Hepatocyte (in vitro differentiated cells): ENCODE measurements at places on chromosomes 1 and 21.

DNA sequence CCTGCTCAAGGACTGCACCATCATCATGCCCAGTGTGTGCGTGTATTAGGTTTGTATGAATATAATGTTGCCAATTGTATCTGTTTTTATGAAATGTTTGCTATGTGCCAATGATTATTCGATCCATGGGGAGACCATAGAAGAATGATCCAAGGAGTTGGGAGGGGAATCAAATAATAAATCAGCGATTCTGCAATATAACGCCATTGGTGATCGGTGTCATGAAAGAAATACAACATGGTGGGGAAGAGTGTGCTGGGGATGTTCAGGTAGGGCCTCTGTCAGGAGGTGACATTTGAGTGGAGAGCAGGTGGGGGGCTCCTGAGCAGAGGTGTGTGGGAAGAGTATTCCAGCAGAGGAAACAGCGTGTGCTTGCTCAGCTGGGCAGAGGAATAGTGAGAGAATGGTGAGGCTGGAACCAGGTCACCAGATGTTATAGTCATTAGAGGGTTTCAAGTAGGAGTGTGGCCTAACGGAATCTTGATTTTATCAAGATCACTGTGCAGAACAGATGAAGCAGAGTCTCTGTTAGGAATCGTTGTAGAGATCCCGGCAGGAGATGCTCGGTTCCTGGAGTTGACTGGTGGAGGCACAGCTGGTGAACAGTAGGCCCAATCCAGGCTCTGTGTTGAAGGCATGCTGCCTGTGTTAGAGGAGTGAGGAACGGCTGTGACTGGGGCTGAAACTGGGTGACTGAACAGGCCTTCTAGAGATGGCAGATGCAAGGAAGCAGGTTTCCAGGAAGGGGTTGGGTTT is 2.9 kb upstream of the ZNF496 start:
- no peak for DNase-seq

GRCh38 chr1:35298464-35298863 is 30.0 kb downstream of the ZMYM4 start:
- DNase-seq = peak; percentile 48

- no peak for DNase-seq
Measured at GRCh38 chr21:25722631-25723030, 12.1 kb downstream of the ATP5PF start.

DNA sequence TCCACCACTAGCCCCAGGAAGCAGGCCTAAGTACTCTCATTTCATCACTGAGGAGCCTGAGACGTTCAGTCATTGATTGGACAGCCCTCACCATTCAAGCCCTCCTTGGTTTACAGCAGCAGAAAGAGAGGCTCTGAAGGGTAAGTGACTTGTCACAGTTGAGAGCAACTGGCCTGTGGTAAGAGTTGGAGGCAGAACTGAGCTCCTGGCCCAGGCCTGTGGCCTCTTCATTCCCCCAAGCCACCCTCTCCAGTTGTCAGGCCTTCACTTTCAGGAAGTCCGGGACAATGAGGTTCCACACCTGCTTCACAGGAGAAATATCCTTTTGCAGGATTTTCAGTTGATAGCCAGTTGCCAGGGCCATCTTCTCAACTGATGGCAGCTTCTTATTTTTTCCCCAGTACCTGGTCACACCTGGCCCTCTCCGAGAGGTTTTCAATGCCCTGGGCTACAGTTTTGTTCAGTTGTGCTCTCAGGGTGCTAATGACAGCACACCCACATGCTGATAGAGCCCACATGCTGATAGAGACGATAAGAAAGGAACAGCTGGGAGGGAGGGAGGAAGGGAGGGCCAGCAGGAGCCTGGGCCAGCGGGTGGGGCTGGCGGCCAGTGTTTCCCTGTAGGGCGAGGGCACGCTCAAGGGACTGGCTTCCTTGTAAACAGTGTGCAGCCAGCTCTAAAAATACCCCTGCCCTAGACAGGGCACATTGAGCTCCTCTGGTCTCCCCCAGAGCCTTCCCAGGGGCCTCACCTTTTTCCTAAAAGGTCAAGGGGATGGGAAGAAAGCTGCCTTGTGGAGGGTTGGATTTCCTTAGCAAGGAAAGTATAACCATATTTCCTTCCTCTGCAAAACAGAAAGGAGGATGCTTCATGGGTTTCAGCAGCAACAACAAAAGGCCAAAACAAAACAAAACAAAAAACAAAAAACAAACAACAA is 112.7 kb upstream of the JUN start:
- peak; percentile 64 for DNase-seq

DNA sequence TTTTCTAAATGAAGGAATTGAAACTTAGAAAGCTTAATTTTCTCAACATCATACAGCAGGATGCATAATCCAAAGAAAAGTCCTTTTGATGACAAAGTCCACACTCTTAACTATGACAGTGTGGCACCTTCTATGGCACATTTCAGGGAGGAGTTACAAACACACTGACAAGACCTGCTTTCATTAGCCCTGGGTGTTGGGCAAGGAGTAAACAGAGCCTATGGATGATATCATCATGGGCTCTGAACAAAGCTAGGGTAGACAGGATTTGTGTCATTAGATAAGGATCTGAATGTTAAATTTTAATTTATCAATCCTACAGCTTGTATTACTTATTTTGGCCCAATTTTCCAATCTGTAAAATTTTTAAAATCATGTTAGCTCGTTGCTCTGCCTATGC is 62.6 kb upstream of the DENND1B start:
- DNase-seq = no peak

DNA sequence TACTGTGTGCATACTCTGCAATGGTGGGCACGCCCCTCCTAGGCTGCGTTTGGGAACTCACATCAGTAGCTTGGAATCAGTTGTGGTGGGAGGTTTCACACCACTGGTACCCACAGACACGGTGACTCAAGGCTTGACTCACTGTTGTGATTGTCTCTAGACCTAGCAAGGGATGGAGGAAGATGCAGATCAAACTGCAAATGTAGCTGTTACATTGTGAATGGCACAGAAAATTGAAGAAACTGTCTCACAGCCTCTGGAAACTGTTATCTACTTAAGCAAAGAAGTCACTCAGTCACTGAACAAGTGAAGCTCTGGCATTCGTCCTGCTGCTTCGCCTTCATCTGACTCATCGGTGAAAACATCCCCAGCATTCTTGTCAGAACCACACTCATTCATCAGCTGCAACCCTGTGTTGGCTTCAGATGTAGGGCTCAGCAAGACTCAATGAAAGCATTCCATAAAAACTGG is 59.5 kb downstream of the POFUT2 start:
- peak; percentile 69 for DNase-seq

- no peak for DNase-seq
Measured at GRCh38 chr1:77536813-77537212, 145.6 kb downstream of the ZZZ3 start.

DNA sequence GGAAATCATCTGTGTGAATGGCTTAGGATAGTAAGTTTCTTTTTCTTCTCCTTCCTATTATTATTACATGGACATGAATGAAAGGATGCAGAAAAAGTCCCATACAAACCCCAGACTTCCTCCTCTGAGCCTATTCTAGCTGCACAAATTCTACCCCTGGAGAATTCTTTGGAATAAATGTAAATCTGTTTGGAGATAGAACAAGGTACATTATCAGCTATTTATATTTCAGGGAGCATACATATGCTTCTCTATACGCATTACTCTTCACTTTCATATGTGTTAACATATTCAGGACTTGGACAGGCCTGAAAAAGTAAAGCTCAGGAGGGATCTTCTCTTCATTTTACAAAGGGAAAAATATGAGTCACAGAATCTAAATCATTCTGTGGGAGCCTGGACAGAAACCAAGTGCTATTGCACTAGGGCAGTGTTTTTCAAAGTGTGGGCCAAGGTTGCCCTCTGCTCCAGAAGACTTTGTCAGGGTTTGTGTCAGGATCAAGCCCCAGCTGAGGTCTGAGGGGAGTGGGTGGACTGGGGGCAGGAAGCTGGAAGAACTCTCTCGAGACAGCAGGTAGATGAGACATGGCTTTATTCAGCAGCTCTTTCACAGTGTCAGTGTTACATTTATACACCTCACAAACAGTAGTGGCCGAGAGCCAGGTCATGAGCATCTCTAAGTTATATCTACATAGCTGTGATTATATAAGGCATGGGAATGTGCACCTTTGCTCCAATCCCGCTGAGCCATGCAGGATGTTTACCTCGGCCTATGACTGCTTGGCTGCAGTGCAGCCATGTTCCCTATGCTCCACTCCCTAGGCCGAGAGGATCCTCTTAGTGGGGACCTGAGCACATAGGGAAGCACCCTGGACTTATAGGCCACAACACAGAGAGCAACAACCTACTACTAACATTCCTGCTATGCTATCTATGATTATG is 114.3 kb downstream of the GDAP2 start:
- DNase-seq = peak; percentile 30

DNA sequence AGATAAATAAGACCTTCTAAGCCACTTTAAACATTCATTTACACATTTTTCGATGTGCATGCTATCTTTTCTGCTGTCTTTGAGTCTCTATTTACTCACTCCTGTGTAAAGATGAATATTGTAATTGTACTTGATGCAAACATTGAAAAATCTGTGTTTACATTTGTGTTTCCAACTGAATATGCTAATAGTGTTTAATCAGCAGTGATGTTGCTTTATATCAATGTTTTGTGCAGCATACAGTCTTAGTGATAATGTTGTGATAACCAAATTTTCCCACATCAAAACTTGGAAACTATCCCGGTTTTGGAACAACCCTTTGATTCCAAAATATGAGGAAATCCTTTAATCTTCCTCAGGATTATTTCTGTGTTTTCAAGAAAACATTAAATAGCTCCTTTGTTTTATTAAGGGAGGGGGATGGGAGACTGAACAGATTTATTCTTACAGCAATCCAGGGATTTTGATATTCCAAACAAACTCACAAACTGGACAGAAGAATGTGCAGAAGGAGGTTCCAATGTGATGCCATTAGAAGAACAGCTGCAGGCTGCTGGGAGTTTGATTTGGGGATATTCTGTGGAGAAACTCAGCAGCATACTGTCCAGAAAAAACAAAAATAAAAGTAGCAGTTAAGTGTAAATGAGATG is 248.0 kb downstream of the S1PR1 start:
- DNase-seq = no peak

GRCh38 chr1:91585502-91585901 is 84.9 kb downstream of the CDC7 start:
- DNase-seq = no peak

- DNase-seq = no peak
Measured at GRCh38 chr1:39196244-39197215, 8.0 kb upstream of the MACF1 start.

GRCh38 chr1:239446611-239447010 is 60.2 kb downstream of the CHRM3 start:
- no peak for DNase-seq

DNA sequence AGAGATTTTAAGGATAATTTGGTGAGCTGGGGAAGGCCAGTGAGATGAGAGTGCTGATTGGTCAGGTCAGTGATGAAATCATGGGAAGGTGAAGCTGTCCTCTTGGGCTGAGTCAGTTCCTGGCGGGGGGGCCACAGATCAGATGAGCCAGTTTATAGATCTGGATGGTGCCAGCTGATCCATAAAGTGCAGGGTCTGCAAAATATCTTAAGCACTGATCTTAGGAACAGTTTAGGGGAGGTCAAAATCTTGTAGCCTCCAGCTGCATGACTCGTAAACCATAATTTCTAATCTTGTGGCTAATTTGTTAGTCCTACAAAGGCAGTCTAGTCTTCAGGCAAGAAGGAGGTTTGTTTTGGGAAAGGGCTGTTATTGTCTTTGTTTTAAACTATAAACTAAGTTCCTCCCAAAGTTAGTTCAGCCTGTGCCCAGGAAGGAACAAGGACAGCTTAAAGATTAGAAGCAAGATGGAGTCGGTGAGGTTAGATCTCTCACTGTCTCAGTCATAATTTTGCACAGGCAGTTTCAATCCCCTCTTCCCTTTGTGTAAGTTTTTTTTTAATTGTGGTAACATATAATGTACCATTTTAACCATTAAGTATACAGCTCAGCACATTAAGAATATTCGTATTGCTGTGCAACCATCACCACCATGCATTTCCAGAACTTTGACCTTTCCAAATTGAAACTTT is 39.4 kb downstream of the PTAFR start:
- no peak for DNase-seq

DNA sequence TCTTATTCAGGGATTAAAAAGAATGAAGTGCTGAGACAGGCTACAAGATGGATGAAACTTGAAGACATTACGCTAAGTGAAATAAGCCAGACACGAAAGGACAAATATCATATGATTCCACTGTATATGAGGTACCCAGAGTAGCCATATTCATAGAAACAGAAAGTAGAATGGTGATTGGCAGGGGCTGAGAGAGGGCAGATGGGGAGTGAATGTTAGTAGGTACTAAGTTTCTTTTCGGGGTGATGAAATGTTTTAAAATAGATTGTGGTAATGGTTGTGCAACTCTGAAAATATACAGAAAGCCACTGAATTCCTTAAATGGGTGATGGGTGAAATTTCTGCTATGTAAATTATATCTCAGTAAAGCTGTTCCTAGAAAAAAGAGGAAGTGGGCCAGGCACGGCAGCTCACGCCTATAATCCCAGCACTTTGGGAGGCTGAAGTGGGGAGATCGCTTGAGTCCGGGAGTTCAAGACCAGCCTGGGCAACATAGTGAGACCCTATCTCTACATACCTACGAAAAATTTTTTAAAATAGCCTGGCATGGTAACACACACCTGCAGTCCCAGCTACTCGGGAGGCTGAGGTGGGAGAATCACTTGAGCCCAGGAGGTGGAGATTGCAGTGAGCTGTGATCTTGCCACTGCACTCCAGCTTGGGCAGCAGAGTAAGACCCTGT is 15.9 kb downstream of the SLC27A3 start:
- peak; percentile 56 for DNase-seq

- DNase-seq = no peak
Measured at GRCh38 chr1:13824626-13825025, 124.6 kb downstream of the PRDM2 start.

- no peak for DNase-seq
Measured at GRCh38 chr1:201731142-201731541, 97.8 kb upstream of the IPO9 start.

GRCh38 chr1:217332431-217333065 is 298.3 kb downstream of the GPATCH2 start:
- peak; percentile 32 for DNase-seq

DNA sequence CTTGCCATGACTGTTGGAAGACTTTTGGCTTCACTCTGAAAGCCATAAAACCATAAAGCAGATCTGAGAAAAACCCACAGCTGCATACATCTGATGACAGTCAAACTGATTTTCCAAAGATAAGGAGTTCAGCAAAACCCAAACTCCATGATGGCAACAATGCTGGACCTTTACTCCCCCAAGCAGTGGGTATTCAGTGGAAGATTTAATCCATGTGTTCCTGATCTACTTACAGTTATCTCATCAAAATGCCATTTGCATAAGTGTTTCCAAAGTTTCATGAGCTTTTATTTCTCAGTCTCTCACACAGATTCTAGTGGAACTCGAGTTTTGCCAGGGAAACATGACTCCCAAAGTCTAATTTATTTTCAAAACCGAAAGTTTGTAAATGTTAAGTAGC is 184.9 kb downstream of the ZC3H11B start:
- no peak for DNase-seq

- no peak for DNase-seq
Measured at GRCh38 chr1:234881893-234882771, 246.5 kb downstream of the TOMM20 start.
